ENCODE measurements at places on chromosomes 6 and 20.

DNA sequence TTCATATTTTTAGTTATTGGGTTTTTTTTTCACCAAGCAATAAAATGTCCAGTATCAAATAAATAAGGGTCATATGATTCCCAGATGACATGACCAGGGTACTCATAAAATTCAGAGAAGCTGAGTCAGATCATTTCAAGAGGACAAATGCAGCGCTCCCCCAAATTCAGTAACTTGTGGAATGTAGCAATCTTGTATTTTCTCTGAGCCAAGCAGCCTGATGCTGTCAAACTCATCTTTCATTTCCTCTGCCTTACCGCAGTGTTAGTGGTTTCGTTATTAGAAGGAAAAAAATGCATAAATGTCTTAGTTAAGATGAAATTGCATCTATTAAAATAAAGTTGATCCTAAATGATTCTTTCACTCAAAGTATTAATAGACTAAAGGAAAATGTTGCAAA, 57.8 kb upstream of the EDN1 start:
- DNase-seq = no peak

GRCh38 chr20:48568520-48568919, 259.3 kb downstream of the PREX1 start:
- DNase-seq = no peak

- no peak for DNase-seq
Observed at GRCh38 chr6:117228202-117228601, 37.2 kb upstream of the VGLL2 start.

DNA sequence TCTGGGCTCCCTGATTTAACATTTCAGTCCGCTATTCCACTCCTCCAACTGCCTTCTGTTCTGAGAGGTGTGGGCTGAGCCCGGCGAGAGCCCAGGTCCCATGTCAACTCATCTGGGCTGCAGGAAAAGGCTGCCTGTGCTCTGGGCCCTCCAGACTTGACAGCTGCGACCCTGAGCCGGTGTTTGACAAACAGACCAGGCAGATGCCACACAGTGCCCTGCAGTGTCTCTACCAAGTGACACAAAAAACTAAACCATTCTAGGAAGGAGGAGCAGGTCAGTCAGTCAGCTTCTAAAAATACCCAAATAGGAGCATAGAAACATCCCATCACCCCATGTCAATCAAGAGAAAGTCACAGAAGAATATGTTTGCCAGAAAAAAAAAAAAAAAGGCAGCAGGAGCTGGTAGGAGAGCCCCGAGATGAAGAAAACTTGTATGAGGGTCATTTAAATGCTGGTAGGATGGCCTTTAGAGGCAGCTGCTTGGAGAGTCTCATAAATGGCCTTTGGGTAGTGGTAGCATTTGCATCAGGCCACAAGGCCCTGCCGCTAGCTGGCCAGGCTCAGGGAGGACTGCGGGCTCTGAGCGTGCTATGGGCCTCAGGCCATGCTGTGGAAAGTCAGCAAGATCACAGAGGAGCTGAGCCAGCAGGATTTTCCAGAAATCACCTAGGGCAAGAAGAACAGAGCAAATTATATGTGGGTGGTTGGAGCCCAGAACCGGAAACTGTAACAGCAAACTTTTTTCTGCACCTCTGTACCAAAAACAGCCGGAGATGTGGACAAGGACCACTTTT, 36.6 kb upstream of the GFOD1 start:
- no peak for DNase-seq
